ENCODE measurements at places on chromosomes 4 and X.

GRCh38 chrX:40821780-40822179 lies 86.4 kb upstream of the MED14 start:
- no peak for DNase-seq

DNA sequence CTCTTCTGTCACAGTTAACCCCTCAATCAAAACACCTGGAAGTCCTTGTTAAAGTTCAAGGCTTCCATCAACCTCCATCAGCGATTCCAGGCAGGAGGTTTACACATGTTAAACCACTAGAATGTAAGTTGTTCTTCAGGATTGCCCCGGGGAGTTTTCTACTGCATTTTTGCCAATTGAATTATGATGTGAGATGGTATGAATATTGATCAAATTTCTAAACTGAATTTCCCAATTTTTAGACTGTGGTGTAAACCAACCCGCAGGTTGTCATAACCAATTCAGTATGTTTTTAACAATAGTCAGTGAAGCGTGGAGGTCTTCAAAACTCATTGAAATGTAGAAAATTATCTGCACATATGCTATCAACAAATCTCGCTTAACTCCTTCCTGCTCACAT lies 21.2 kb upstream of the TENM3 start:
- DNase-seq: no peak

DNA sequence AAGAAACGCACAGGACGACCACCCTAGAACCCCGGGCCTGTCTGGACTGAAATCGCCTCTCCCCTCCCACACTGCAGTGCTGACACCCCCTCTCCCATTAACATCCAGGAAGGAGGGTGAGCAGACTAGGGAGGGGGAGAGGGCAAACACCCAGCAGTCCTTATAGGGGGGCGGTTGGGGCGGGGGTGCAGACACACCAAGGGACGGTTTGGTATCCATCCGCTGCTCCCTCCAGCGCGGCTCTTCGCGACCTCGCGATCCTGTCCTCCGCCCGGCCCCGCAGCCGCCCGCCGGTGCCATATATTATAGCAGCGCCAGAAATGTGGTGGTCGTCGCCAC lies 411 bp upstream of the GPRASP1 start:
- no peak for DNase-seq

DNA sequence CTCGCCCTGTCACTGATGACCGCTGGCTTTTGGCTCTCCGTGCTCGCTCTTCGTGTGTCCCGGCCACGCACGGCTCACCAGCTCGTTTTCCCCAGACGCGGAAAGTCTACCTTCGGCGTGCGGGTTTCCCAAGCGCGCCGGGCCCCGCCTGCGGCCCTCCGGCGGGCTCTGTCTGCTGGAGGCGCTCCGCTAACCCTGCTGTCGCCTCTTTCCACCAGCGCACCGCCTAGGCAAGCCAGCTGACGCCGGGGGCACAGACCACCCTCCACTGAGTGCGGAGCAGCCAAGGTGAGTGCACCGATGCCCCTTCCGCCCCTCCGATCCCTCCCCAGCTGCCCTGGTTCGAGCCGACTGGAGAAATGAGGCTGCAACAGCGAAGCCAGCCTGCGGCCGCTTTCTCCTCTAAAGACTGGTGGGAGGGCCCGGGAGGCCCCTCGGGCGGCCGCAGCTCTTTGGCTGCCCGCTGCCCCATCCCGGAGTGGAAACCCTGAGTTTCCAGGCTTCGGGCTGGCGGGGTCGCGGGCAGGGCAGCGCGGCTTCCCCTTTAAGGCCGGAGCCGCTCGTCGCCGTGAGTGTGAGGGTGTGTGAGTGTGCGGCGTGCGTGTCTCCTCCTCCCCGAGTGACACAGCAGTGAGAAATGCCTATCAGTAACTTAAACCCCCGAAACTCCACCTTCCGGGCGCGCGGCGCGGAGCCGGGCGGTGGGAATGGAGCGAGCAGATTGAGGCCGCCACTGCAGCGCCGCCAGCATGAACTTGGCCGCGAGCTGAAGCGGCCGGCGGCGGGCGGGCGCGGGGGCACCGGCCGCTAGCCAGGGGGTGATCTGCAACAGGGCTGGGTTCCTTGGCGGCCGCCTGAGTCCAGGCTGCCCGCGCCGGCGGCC lies at the start of gene MAMLD1:
Gene MAMLD1 (plus strand): TSS at position 719 of the 883 bp plus-strand sequence. CDS start 82,200 bp downstream, outside the sequence.
- DNase-seq: peak; percentile 31

DNA sequence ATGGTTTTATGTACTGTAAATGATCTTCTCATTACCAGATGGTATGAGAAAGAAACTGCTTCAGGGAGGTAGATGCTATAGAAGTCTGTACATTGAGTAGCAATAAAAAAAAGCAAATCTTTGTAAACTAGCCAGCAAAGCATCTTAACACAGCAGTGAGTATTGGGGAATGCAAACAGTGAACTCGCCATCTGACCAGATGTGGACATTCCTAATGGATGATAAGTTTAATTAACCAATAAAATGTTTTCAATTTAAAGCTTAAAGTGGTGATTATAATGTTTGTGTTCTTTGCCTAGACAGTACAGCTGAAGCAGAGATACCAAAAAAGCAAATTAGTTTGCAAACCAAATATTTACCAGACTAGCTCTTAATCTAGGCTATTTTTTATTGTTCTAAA lies 1144.2 kb downstream of the FAT4 start:
- DNase-seq: no peak

- peak; percentile 36 for DNase-seq
These were observed 775 bp downstream of the SHROOM4 start for GRCh38 chrX:50812995-50813842.

GRCh38 chr4:189202182-189202868 lies 738.3 kb upstream of the FRG1 start:
- DNase-seq: peak; percentile 55

DNA sequence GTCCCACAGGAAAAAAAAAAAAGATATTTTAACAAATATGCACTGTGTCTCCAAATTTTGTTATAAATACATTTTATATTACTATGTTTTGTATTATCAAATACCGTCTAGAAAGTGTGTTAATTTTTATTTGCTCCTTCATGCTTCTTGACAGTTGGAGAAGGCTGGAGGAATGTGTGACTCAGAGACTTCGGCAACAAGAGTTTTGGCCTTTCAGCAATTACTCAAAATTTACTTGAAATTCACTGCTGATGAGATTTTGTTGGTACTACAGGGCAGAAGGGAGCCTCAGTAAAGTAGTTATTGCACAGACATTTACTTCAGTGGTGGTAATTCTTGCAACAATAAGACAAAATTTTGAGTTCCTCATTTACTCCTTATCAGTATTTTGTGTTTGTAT lies 2164.0 kb downstream of the PCDH7 start:
- DNase-seq: no peak

DNA sequence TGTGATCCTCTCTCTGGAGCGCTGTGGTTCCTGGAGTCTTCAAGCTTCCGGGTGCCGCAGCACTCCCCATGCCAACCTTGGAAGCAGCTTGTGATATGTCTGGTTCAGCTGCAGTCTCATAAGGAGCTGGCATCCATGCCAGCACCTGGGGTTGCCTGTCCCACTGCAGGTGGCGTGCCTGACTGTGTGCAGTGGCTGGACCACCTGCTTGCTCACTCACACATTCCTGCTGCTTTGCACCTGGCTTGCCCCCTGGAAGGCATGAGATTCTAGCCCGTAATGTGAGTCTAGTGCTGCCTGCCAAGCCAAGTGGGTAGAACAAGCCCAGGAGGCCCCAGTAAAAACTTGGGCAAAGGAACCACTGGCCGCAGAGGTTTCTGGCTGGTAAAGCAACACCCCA lies 687.2 kb upstream of the AADAT start:
- no peak for DNase-seq

DNA sequence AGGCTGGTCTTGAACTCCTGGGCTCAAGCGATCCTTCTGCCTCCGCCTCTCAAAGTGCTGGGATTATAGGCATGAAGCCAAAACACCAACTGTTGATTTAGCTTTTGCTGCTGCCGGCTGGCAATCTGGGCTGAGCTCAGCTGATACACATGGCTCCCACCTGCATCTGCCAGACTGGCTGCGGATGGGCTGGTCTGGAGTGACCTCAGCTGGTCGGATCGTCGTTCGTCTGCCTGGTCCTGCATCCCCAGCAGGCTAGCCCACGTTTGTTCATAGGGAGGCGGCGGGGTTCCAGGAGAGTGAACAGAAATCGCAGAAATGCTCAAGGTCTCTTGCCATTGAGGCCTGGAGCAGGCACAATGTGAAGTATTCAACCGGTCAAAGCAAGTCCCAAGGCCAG lies 74.4 kb upstream of the DDX3X start:
- DNase-seq: peak; percentile 52

- no peak for DNase-seq
These were observed 35.5 kb upstream of the PLAC8 start for GRCh38 chr4:83149865-83150652.

DNA sequence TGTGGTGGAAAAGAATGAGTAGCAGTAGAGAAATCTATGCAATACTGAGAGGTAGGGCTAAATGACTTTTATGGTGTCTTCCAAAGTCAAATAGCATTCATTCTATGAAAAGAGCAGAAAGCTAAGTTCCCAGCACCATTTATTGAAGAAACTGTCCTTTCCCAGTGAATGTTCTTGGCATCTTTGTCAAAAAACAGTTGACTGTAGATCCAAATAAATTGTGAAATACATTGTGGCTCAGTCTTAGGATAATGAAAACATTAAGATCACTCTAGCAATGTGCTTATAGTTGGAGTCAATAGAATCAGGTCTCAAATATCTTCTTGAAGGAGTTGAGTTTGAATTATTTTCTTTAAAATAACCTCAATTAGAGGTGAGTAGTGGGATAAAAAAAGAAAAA lies 19.4 kb downstream of the AREG start:
- DNase-seq: no peak

DNA sequence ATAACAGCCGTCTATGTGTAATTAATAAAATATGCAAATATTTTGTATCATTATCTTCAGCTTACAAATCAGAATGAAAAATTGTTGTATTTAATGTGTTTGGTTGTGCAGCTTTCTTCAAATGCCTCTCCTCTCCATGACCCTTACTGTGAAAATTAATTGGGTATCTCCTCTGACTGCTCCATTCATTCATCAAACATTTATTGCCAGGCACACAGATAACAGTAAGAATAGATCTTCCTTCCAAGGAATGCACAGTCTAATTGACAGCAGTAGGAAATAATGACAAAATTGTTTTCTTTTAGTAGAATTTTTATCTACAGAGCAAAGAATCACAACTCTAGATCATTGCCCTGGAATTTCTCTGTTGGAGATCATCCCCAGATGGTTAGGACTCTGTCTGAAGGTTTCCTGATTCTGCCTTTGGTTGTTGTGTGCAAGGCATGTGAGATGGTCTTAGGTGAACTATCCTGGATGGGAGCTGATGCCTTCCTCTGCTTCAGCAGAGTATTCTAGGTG lies 395.0 kb upstream of the FAT1 start:
- no peak for DNase-seq

GRCh38 chr4:95539106-95539505 lies 9.7 kb downstream of the UNC5C start:
- DNase-seq: no peak

- no peak for DNase-seq
These were observed 588.3 kb downstream of the SPRY1 start for GRCh38 chr4:123984886-123985285.

DNA sequence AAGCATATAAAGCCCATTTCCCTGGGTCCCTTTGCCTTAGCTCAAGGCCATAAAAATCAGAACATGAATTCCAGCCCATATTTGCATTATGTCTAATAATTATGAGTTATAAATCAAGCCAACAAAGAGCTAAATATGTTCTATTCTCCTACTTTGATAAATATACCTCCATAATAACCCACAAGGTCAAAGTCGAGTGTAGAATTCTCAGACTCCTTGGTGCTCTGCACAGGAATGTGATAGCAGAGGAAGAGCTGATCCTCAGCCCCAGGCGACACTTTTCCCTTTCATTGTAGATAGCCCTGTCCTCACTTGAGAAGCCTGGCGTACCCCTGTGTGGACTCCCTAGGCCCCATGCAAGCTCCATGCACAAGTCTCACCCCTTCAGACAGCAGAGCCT lies 85.6 kb downstream of the CASP3 start:
- DNase-seq: no peak

DNA sequence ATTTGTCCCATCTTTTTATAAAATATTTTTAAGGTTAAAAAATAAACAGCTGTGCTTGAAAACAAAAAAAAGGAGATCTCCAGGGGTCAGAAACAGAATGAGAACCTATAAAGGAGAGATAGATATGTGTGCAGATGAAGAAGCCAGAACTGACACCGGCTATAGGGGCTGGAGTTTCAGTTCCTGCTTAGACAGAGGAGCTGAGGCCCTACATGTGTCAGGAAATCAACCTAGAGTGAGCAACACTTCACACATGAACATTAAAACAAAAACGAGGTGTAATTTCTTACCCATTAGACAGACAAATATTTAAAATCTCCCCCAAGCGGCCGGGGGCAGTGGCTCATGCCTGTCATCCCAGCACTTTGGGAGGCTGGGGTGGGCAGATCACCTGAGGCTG lies 17.8 kb upstream of the HUWE1 start:
- DNase-seq: no peak

- no peak for DNase-seq
These were observed 126.0 kb downstream of the PPP3CA start for GRCh38 chr4:101221294-101221693.

GRCh38 chr4:107270614-107271013 lies 234.5 kb upstream of the DKK2 start:
- DNase-seq: no peak

GRCh38 chrX:48470110-48470832 lies at the start of gene SLC38A5:
TSS of gene SLC38A5 (minus strand) at chrX:48470260. CDS start at chrX:48467924, 2,336 bp downstream.
- DNase-seq: no peak

GRCh38 chr4:151169900-151170299 lies 70.5 kb downstream of the RPS3A start:
- DNase-seq: no peak

Data from H9 (cell line).